ENCODE measurements at places on chromosomes 12 and 14.

GRCh38 chr12:66877925-66878324, 199.0 kb upstream of the GRIP1 start:
- H3K4me3 ChIP-seq, result no peak overlapping the region
- no peak overlapping the region for H3K27ac ChIP-seq
- DNase-seq, result no peak
- no peaks in the 10 kb centered on the region for H3K36me3 ChIP-seq
- no peaks in the 10 kb centered on the region for H3K4me1 ChIP-seq
- H3K27me3 ChIP-seq, result no peaks in the 10 kb centered on the region

DNA sequence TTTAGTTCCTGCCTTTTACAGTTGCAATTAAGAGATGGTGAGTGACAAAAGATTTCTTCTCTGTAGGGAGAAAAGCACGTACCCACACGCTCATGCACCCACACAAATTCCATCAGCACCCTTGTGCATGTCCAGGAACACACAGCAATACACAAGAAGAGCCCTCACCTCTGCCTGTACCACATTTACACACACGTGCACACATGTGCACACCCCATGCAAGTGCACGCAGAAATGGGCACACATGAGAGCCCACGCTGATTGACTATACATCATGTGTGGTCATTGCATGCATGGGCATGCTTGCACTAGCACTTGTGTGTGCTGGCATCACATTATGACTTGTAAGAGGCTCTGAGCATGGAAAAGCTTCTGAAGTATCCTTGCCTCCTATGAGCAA, 70.5 kb downstream of the SERPINA3 start:
- no peaks in the 10 kb centered on the region for H3K36me3 ChIP-seq
- peaks cover 4% of the 10 kb centered on the region for H3K4me1 ChIP-seq
- DNase-seq, result no peak

GRCh38 chr12:95820096-95820703, 29.6 kb upstream of the NTN4 start:
- peak; percentile 41 for DNase-seq
- no peak overlapping the region for H3K4me3 ChIP-seq

GRCh38 chr12:22709292-22709691, 84.3 kb downstream of the ETNK1 start:
- DNase-seq, result no peak
- no peak overlapping the region for H3K4me3 ChIP-seq
- no peaks in the 10 kb centered on the region for H3K27me3 ChIP-seq
- no peak overlapping the region for H3K27ac ChIP-seq
